Fibroblast of skin of right quadriceps (primary cell): ENCODE measurements at places on chromosomes 2 and 18.
A peak's percentile ranks its signal among the peaks of the same experiment; 100 is the strongest.

GRCh38 chr2:232476045-232476444 is 11.6 kb downstream of the ECEL1 start:
- no peak for DNase-seq

- no peak for DNase-seq
Measured at GRCh38 chr2:217911283-217912097, 91.3 kb downstream of the TNS1 start.

DNA sequence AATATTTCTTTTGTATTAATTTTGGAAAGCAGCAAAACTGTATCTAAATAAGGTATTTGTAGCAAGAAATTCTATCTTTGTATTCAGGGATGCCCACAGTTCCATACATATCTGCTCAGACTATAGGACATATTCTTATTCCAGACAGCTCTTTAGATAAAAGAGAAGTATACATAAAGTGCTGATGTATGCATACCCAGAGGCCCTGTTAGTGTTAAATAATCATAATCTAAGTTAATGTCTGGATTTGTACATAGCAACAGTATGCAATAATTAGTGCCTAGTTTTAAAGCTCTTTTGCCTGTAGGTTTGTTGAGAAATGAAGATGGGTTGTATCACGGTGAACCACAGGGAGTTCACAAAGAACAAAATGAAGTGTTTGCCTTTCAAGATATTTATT is 428.0 kb upstream of the RGPD4 start:
- DNase-seq = no peak

GRCh38 chr2:73359915-73360697 is 25.5 kb upstream of the ALMS1 start:
- no peak for DNase-seq

DNA sequence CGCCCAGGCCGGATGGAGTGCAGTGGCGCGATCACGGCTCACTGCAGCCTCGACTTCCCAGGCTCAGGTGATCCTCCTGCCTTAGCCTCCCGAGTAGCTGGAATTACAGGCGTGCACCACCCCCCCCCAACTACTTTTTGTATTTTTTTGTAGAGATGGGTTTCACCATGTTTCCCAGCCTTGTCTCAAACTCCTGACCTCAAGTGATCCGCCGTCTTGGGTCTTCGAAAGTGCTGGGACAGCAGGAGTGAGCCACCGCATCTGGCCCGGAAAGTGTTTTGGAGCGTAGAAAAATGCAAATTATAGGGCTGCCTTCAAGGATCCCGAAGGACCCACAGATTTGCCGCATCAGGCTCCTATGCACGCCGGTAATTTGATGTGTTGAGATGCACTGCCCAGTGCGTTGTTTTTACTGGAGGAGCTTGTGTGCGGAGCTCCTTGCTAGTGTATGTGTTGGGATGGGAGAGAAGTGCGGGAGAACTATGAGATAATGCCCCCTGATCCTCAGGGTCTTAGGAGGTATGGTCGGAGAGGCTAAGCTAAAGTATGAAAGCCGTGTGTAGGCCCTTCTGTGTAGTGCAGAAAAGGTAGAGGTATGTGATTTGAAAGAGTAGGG is 1.2 kb upstream of the CLASP1 start:
- peak; percentile 6 for DNase-seq

DNA sequence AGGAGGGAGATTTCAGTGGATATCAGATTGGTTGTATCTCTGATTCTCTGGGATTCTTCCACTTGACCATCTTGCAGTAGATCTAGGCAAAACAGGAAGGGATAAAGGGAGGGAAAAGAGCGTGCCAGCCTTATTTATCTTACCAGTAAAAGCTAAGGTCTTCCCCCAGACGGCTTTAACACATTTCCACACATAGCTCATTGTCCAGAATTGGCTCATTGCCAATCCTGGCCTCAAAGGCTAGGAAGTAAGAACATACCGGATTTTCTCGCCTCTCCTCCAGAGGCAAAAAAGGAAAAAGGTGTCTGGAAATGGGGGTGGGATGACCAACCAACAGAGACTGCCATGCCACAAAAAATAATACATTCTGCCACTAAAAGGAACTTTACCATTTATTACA is 411.6 kb upstream of the NRP2 start:
- DNase-seq = no peak
